NAMALWA (cell line): ENCODE measurements at places on chromosomes 16 and 17.

- no peak for DNase-seq
Measured at GRCh38 chr16:30065943-30066760, 592 bp downstream of the ALDOA start.

DNA sequence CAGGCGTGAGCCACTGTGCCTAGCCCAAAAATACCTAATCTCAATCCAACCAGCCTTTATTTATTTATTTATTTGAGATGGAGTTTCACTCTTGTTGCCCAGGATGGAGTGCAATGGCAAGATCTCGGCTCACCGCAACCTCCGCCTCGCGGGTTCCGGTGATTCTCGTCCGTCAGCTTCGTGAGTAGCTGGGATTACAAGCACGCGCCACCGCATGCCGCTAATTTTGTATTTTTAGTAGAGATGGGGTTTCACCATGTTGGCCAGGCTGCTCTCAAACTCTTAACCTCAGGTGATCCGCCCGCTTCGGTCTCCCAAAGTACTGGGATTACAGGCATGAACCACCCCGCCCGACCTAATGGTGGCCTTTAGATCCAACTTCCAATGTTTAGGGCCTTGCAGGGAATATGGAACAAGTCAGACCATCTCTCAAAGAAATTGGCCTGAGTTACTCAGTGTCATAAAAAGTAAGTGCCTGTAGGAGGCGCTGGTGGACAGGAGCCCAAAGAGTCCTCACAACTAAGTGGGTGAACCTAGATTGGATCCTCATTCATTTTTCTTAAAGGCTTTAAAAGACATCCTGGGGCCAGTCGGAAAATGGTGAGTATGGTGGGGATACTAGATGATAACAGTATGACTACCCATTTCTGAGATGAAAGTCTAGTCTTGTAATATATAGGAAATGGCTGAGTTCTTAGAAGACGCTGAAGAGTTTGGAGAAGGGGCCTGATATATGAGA lies 4.6 kb downstream of the ZSCAN10 start:
- DNase-seq: peak; percentile 78

- DNase-seq: no peak
Measured at GRCh38 chr17:16474012-16474725, 17.8 kb downstream of the LRRC75A start.

GRCh38 chr16:49464877-49465504 lies 91.4 kb downstream of the C16orf78 start:
- no peak for DNase-seq

DNA sequence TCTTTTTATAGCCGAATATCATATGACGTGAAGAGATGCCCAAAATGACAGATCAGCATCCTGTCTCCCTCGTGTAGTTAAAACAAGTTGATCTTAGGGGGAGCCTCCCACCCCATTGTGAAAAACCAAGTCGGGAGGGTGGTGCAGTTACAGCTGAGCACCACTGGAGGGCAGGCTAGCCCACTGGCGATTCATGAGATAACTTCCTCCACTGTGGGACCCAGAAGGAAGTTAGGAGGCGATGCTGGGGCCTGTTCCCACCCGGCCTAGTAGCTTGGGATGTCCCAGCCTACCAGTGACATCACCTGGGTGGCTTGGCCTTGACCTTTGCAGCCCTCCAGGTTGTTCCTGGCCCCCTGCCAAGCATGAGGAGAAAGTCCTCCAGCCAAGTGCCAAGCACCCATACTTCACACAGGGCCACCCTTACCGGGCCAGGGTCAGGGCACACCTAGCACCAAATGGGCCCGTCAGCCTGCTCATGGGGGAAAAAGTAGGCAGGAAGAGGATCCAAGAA lies 8.1 kb upstream of the CPNE2 start:
- peak; percentile 89 for DNase-seq

- DNase-seq: peak; percentile 93
Measured at GRCh38 chr16:85610446-85611193, 2.5 kb upstream of the GSE1 start.

DNA sequence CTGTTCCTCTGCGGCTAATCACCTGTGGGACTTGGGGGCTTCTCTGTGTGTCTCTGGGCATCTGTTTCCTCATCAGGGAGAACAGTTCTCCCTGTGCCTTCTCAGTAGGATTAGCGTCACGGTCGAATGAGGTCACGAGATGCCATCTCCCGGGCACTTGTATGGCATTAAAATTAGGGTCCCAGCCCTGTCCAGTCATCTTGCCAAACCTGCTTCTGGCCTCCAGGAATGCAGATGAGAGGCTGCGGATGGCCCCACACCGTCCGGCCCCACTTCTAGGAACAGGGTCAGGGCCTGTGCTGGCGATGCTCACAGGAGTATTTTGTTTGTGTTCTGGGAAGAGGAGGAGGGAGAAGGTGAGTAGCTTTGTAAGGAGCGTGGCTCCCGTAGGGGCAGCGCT lies 58.5 kb downstream of the OR1D5 start:
- DNase-seq: no peak

DNA sequence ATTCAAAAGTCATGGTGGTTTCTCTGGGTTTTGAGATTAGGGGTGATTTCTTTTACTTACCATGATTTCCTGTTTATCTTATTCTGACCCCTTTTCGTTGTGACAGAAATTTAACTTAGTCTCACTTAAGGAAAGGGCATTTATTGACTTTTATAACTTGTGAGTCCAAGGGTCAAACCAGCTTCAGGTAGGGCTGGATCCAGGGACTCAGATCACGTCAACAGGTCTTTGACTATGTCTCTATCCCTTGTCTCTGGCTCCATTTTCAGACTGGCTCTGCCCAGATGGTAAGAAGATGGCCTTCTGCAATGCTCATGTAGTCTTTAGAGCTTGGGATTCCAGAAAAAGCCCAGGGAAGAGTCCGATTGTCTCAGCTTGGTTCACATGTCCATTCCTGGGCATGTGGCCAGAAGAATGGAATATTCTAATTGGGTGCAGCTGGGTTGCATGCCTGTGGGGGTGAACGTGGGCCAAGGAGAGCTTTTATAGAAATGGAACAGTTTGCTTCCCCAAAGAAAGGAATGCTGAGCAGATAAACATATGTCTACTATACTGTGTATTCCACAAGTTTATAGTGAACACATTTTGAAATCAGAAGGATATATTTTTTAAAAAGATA lies 13.4 kb downstream of the USP43 start:
- no peak for DNase-seq

- DNase-seq: no peak
Measured at GRCh38 chr17:279776-280175, 72.8 kb downstream of the RPH3AL start.

GRCh38 chr16:79618041-79618691 lies 17.6 kb upstream of the MAF start:
- no peak for DNase-seq

DNA sequence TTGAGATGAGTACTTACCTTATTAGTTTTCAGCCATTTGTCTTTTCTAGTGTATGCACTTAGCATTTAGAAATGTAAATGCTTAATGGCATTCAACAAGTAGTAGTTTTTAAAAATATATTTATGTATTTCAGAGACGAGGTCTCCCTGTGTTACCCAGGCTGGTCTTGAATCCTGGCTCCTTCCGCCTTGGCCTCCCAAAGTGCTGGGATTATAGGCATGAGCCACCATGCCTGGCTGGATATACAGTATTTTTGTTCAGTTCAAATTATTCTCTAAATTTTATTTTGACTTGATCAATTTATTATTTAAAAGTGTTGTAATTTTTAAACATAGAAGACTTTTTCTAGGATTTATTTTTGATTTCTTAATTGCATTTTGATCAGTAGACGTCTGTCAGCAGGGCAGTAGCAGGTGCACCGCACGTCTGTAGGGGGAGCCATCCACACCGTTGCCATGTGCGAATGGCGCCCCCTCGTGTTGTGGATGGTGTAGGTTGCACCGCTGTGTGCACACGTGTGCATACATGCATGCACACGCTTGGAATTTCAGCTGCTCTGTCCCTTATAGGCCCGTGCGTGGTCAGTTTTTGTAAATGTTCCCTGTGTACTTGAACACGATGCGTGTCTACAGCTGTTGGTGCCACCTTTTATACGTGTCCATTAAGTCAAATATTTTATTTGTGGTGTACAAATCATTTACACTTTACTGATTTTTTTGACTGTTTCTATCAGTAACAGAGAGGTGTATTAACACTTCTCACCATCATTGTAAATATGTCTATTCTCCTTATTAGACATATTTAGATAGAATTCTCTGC lies 30.6 kb downstream of the RPTOR start:
- DNase-seq: peak; percentile 94

- no peak for DNase-seq
Measured at GRCh38 chr17:48240562-48241130, 133.1 kb downstream of the SNX11 start.

DNA sequence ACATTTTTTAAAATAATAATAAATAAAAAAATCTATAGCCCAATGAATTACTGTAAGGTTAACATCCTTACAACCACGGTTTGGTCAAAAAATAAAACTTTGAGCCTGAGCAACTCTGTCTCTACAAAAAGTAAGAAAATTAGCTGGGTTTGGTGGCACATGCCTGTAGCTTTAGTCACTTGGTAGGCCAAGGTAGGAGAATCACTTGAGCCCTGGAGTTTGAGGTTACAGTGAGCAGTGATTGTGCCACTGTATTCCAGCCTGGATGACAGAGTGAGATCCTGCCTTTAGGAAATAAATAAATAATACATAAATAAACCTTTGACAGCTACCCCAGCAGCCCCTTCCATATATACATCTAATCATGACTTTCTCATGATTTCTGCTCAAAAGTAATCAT lies 26.9 kb upstream of the PHAF1 start:
- DNase-seq: no peak

- no peak for DNase-seq
Measured at GRCh38 chr17:61484174-61484573, 32.0 kb downstream of the TBX4 start.

DNA sequence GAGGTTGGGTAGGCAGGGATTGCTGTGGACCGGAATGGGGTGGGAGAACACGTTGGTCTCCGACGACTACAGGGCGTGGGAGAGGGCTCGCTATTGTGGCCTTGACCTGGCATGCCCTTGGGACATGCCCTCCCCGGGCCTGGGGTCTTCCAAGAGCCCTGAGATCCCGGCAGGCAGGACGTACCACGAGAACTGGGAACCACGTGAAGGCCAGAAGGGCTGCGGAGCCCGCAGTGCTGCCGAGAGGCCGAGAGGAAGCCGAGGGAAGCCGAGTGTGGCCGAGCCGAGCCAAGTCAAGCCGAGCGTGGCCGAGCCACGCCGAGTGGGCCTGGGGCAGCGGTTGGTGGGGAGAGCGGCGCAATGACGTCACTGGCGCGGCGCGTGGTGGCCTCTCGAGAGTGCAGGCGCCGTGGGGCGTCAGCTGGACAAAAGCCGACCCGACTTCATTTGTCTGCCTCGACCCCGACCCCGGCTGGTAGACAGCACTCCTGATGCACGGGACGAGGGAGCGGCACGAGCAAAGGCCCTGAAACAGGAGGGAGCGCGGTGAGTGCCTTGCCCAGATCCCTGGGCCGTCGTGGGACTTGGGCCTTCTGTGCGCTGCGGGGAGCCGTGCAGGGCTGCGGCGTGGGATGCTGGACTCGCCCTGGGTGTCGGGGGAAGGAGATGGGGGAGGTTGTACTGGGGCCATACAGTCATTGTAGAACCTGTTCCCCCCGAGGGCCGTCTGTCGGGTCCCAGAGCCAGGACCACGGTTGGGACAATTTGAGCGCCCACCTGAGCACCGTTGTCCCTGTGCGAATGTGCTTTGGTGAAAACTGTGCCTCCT lies 6.6 kb downstream of the SOCS1 start:
- DNase-seq: no peak

GRCh38 chr17:46191322-46192188 lies 1.7 kb downstream of the KANSL1 start:
- DNase-seq: peak; percentile 61
